ENCODE measurements at places on chromosomes 3 and 15.

GRCh38 chr3:122628567-122628966 lies 51.1 kb downstream of the PARP15 start:
- DNase-seq = peak; percentile 37

DNA sequence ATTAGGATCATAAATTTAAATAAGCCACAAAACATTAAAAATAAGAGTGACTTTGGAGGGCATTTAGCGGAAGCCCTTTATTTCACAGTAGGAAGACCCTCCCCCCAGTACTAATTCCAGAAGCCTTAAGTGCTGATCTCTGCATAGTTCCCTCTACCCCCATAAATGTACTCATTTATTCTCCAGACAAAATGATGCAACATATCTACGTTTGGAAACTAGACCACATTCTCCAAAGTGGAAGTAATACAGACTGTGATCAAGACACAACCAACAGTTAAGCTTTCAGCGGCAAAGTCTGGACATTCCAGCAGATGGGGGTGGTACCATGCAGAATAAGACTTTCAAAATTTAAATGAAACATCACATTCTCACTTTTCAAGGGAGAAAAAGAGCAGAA lies 44.8 kb upstream of the RPS17 start:
- DNase-seq = peak; percentile 47

GRCh38 chr15:34900748-34901147 lies 68.8 kb downstream of the AQR start:
- DNase-seq = no peak

DNA sequence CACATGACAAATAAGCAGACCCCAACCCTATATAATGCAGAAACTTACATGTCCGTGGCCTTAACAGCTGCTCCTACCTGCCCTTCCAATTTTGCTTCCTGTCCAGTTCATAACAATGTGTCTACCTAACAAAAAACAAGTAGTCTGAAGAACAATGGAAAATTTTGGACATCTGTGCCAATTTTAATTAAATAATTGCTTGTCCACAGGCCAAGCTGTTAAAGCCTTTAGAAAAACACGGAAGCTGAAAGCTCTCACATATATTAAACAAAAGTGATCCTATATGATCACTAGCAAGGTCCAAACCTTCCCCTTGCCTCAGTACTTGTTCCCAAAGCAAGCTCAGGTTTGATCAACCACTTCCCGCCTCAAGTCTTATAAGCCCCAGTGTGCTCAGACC lies 37.1 kb downstream of the MAGI1 start:
- no peak for DNase-seq

DNA sequence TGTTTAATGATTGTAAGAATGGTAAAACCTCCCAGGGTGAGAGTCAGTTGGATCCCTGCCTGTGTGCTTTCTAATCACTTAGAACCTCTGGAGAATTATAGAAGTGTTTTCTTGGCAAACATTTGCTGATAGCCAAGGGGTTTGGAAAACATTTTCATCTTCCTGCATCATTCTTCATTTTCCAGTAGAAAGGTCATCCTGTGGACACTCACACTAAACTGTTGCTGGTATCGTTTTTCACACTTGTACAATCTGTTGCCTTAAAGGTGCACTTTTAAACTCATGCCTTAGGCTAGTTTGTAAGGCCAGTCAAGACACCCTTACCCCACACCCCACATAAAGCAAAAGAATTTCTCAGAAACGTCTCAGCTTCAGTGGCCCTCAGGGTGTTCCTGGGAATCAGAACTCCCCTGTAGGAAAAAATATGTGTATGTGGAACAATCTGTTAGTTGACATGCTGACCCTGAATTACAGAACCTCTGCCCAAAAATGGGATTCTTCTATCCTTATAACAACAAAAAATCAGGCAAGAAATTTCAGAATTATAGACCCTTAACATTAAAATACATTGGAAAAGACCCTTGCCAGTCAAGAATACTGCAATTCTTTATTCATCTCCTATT lies 5.8 kb upstream of the PLD1 start:
- no peak for DNase-seq

GRCh38 chr3:177238686-177239216 lies 41.5 kb upstream of the TBL1XR1 start:
- no peak for DNase-seq

GRCh38 chr3:143242101-143242500 lies 122.5 kb downstream of the CHST2 start:
- no peak for DNase-seq

GRCh38 chr3:150603980-150604319 lies 829 bp downstream of the SELENOT start:
- peak; percentile 9 for DNase-seq

DNA sequence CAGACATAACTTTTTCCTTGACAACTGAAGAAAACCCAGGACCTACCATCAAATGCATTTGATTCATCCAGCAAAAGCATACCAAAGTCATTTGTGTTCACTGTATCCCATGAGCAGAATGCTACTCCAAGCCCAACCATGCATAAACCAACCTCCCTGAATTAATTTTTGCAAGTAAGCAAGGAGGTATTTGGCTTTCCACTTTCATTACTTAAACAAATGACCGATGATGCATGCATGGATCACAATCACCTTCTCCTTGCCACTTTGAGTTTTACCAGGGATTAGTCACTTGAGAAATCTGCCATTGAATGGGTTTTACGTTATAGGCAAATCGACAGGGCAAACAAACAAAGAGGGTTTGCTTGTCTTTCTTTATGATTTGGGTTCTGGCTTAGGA lies 214.8 kb downstream of the FMN1 start:
- DNase-seq = no peak

DNA sequence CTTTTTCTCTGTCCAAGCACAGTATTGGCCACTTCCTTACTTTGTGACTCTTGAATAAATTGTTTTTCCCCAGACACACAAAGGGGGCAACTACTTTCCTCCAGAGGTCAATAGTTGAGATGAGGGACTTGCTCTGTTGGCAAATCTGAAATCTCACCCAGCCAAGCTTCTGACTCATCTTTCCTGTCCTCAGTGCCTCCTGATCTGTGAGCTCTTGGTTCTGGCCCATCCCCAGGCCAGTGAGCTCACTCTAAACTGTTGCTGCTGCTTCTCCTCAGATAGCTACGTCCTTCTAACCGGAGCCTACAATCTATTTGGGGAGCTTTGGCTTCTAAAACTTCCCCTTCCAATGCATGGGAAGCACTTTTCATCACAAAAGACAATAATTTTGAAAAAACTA lies 50.0 kb upstream of the NMD3 start:
- peak; percentile 65 for DNase-seq

DNA sequence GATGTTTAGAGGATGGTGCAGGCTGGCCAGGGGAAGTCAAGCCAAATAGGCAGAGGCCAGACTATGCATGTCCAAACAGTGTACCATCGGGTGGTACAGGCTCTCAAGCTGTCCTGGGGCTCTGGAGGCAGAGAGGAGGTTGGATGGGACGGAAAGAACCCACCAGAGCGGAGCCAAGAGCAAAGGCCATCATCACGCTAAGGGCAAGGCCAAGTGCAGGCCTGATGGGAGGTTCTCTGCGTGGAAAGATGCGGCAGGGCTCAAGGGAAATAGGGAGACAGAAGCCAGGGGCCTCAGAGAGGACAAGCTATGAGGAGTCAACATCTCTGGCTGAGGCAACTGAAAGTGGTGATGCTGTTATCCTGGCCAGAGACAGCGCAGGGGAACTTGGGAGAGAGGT lies 102.7 kb downstream of the ASB7 start:
- DNase-seq = no peak

DNA sequence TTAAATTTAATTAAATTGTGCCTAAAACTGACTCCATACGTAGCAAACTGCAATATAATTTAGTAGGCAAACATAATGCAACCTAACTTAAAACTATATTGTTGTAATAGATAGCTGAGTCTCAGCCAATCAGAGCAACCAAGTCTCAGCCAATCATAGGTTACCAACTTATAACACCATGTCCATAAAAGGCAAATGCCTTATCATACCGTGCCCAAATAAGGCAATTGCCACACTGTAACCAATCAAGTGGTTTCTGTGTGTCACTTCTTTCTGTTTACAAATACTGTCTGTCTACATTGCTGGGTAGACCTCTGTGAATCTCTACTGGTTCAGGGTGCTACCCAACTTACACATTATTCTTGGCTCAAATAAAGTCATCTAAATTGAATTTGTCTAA lies 728.4 kb upstream of the EPHA6 start:
- DNase-seq = no peak

GRCh38 chr3:59753808-59754450 lies 704.1 kb upstream of the CFAP20DC start:
- DNase-seq = no peak

DNA sequence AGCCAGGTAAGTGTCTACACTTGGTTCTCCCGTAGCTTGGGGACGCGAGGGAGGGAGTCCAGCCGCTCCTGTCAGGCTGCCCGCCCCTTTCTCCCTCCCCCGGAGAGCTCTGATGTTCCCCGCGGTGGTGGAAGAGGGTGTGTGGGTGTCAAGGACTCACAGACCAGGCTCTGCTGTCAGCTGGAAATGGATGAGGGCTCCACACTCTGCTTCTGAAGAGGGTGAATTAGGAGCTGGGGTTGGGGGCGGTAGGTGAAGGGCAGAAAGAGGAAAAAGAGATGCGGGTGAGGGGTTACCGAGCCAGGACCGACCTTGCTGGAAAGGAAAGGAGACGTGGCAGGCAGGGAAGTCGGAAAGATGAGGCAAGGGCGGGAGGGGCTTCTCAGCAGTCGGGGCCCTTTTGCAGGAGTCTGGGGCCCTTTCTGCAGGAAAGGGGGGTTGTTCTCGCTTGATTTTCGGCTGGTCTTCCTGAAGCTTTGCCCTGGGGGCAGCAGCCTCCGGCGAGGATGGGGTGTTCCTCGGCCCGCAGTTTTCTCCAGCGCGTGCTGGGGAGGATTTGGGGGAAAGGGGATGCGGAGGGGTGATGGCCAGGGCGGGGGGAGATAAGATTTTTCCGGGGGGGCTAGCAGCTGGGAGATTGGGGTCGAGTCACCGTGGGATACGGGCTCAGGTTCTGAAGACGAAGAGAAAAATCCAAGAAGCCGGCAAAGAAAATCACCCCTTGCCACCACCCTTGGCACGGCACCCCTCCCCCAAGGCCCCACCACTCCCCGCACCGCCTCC lies 602 bp upstream of the BAHD1 start:
- DNase-seq = peak; percentile 64

GRCh38 chr3:69090021-69090420 lies 5.3 kb downstream of the ARL6IP5 start:
- no peak for DNase-seq

Measured in urothelium cell line (cell line).